Activated CD4-positive, alpha-beta T cell treated with anti-CD3 and anti-CD28 coated beads for 36 hours (primary cell): ENCODE measurements at places on chromosomes 7 and 10. TPM values are rescaled to one million over a fixed set of nuclear protein-coding genes. Genes with fewer than 3 reads are reported as not detected.

- DNase-seq, result peak; percentile 97
Observed at GRCh38 chr7:604001-604883, 84.6 kb upstream of the PDGFA start.

GRCh38 chr7:155007947-155008346 lies 5.0 kb upstream of the PAXIP1 start:
- peak; percentile 50 for DNase-seq

DNA sequence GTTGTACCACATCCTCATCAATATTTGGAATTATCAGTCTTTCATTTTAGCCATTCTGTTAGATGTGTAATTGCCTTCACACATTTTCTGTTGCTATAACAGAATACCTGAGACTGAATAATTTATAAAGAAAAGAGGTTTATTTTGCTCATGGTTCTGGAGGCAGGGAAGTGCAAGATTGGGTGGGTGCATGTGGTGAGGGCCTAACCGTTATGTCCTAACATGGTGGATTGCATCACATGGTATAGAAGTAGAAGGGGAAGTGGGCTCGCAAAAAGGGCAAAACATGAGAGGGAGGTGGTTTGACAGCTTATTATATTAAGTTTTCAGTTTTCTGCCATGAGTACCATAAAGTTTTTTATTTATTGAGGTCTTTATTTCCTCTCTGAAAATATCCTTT lies 452.0 kb downstream of the ARL4A start:
- DNase-seq, result no peak

GRCh38 chr7:94444813-94445212 lies 50.1 kb downstream of the COL1A2 start:
- no peak for DNase-seq

DNA sequence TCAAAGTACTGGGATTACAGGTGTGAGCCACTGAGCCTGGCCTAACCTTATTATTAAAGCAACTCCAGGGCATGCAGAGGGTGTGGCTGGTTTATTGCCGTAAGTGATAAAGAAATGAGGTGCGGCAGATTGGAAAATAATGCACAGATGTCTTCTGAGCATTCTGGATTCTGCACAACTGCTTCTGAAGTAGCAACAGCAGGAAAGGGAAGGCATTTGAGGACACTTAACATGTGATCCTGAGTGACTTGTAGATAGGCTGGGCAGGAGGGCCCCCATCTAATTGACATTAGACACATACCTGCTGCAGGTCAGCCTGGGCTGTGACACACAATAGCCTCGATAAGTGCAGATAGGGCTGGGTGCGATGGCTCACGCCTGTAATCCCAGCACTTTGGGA lies 5.6 kb downstream of the RHBDD2 start:
- DNase-seq, result no peak

DNA sequence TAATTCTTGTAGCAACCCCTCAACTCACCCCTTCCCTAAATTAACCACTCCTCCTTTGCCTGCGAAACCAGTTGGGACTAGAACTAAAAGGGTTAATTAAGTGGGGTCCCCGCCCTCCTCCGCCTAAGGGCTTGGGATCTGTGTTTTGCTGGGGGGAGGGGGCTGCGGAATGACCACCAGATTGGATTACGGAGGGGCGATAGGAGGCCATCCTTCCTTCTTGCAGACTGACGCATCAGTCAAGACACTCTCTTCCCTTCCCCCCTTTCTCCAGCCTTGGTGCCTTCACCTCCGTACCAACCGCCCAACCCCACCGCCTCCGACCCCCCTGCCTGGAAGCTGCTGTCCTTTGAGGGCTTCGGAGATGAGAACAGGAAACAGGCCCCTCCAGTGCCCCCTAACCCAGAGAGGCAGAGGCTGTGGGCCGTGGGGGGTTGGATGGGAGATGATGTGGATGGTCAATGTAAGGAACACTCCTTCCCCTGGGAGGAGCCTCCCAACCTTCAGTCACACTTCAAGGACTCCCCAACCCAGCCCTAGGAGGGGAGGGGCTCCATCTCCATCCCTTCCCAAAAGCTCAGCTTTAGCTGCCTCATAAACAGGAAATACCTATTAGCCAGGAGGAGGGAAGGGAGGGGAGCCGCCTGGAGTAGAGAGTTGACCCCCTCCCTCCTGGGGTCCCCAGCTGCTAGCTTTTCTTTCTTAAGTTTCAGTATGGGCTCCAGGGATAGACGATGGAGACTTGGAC lies 997 bp upstream of the LDB1 start:
- DNase-seq, result peak; percentile 21

Gene SMKR1
- total RNA-seq, result 2.7 TPM

GRCh38 chr7:123633553-123633952 lies 22.1 kb upstream of the LMOD2 start:
- DNase-seq, result no peak

- DNase-seq, result no peak
Observed at GRCh38 chr7:84950836-84951235, 236.0 kb downstream of the SEMA3D start.

- DNase-seq, result no peak
Observed at GRCh38 chr7:48063985-48064384, 25.1 kb upstream of the UPP1 start.

DNA sequence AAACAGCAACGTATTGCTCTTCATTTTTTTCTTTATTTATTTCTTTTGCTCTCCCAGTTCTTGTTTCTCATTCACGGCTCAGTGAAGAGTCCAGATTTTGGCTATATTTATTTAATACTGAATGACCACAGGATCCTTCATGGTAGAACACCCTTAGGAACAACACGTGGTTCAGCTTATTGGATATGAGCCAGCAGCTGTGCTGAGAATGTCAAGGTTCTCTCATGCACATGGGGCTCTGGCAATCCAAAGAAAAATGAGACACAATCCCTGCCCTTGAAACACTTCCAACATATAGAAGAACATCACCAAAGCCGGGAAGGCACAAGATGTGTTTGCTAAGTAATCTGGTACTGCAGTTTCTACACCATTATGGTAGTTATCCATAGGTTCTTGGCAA lies 852.9 kb downstream of the SORCS1 start:
- DNase-seq, result no peak

Gene DENND2A
- total RNA-seq, result not detected

DNA sequence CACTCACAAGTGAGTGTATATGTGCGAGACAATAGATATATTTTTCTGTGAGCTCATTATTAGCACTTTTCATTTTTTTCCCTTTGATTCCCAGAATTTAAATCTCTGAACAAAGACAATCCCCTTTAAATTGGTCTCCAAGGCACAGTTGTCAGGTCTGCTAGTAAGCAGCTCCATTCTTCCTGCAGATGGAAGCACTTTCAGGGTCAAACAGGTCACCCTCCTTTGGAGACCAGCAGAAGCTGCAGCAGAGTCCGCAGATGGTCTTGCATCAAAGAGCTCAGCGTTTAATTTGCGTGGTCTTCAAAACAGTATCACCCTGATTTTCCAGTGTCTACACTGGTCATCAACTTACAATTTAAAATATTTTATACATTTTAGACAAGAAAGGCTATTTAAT lies 543.8 kb downstream of the ARL4A start:
- no peak for DNase-seq

DNA sequence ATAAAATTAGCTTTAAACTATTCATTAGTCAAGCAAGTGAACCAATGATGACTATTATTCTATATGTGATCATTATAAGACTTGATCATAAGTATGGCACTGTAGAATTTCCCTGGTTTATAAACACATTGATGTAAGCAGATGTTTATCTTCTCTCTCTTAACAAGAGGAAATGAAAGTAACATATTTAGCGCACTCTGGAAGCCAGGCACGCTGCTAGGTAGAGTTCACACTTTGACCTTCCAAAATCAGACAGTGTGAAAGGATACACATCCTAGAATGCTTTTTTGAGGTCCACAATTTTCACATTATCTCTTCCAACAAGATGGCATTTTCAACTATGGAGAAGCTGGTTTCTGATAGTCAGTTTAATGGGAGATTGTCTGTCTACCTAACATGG lies 529.4 kb upstream of the IGFBP3 start:
- no peak for DNase-seq

DNA sequence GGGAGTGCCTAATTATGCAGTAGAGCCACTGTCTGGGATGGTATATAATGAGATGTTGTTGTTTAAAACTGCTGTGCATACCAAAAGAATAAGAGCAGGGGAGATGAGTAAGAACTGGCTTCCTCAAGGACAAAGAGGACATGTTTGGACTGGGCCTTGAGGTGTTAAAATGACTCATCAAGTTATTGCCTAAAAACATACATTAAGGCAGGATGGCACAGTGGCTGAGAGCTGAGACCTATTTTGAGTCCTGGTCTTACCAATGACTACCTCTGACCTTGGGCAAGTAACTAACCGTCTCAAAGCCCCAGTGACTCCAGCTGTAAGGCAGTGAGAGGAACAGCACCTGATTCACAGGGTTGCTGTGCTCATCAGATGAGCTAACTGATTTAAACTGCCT lies 71.1 kb downstream of the CFAP58 start:
- DNase-seq, result peak; percentile 9

Gene FAM237B
- not detected for total RNA-seq

GRCh38 chr7:70353330-70353945 lies 755.2 kb downstream of the AUTS2 start:
- no peak for DNase-seq

Gene KCND2
- not detected for total RNA-seq

DNA sequence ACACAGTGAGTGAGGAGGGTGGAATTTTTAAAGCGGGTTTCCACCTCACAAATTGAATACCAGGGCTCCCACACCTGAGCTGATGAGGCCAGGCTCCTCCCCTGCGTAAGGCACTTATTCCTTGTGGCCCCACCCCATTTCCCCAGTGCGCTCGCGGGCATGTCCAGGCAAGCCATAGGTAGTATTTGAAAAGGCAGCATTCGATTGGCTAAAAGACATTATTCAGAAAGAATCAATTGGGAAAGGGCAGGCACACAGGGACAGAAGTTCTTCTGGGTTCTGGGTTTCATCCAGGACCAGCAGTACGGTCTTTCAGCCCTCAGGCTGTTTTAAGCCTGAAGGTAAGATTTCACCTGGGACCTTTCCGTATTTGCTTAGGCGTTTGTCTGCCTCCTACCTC lies 222.3 kb downstream of the BBS9 start:
- DNase-seq, result no peak

Gene ZNF727
- 0.84 TPM for total RNA-seq

Gene CYP2C9
- not detected for total RNA-seq

DNA sequence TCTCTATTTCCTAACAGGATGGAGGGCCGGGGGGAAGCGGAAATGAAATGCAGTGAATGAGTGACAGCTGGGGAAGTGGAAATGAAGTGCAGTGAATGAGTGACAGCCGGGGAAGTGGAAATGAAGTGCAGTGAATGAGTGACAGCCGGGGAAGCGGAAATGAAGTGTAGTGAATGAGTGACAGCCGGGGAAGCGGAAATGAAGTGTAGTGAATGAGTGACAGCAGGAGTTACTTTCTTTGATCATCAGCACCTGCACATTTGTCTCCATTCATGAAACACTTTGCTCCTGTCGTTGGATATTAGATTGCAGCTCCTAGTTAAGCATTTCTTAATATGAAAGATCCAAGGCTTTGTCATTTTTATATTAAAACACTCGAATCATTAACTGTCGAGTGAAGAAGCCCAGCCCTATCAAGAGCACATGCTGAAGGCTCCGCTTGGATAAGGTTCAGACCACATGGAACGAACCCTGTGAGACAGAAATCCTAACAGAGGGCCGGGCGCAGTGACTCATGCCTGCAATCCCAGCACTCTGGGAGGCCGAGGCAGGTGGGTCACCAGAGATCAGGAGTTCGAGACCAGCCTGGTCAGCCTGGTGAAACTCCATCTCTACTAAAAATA lies 406.0 kb upstream of the ADARB2 start:
- no peak for DNase-seq

DNA sequence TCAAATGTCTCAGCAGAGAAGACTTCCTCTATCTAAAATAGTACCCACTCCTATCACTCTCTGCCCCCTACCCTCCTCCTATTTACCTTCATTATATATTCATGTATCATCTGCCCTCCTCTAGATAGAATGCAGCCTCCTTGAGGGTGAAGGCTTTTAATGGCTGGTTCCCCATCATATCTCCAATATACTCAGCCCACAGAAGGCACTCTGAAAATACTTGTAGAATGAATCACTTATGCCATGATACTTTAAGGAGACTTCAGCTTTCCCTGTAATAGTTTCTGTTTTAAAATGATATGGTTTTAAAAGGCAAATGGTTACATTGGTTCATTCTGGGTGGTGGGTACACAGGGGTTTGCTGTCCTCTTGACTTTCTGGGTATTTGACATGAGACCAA lies 25.3 kb downstream of the GFRA1 start:
- no peak for DNase-seq

- DNase-seq, result peak; percentile 51
Observed at GRCh38 chr7:522071-522950, 2.7 kb upstream of the PDGFA start.

GRCh38 chr10:52261362-52261761 lies 52.7 kb upstream of the DKK1 start:
- DNase-seq, result peak; percentile 11

Gene SPDYE11
- total RNA-seq, result not detected

DNA sequence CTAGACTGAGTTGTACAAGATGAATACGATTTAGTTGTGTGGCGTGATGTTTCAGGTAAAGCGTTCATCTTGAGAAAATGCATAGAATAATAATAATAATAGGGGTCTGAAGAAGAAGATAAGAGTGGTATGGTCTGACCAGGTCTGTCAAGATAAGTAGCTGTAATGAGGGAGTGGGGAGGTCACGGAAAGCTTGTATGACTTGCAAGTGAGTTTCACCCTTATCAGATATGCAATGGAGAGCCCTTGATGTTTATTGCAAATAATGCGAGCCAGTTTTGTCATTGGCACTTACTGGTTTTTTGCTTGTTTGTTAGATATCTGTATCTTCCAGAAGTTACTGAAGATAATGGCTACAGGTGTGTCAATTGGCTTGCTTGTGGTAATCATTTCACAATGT lies 611.5 kb downstream of the CNTNAP2 start:
- DNase-seq, result no peak

DNA sequence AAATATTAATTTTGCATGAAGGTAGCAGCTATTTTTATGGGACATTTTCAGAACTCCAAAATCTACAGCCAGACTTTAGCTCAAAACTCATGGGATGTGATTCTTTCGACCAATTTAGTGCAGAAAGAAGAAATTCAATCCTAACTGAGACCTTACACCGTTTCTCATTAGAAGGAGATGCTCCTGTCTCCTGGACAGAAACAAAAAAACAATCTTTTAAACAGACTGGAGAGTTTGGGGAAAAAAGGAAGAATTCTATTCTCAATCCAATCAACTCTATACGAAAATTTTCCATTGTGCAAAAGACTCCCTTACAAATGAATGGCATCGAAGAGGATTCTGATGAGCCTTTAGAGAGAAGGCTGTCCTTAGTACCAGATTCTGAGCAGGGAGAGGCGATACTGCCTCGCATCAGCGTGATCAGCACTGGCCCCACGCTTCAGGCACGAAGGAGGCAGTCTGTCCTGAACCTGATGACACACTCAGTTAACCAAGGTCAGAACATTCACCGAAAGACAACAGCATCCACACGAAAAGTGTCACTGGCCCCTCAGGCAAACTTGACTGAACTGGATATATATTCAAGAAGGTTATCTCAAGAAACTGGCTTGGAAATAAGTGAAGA lies 112.3 kb downstream of the CFTR start:
- no peak for DNase-seq

GRCh38 chr7:102152672-102153598 lies 133.7 kb upstream of the SH2B2 start:
- no peak for DNase-seq

Gene IQUB
- 0.05 TPM for total RNA-seq

Gene AQP1
- 0.16 TPM for total RNA-seq

Gene HNRNPH3
- total RNA-seq, result 157 TPM

- DNase-seq, result no peak
Observed at GRCh38 chr10:14761372-14761771, 13.3 kb downstream of the FAM107B start.

GRCh38 chr10:133140417-133141143 lies 19.4 kb upstream of the KNDC1 start:
- DNase-seq, result no peak

- DNase-seq, result no peak
Observed at GRCh38 chr7:22275661-22276060, 81.3 kb downstream of the RAPGEF5 start.
